ENCODE measurements at places on chromosomes 6 and 20.

GRCh38 chr6:108946695-108947094, 98.5 kb downstream of the ARMC2 start:
- DNase-seq = no peak

DNA sequence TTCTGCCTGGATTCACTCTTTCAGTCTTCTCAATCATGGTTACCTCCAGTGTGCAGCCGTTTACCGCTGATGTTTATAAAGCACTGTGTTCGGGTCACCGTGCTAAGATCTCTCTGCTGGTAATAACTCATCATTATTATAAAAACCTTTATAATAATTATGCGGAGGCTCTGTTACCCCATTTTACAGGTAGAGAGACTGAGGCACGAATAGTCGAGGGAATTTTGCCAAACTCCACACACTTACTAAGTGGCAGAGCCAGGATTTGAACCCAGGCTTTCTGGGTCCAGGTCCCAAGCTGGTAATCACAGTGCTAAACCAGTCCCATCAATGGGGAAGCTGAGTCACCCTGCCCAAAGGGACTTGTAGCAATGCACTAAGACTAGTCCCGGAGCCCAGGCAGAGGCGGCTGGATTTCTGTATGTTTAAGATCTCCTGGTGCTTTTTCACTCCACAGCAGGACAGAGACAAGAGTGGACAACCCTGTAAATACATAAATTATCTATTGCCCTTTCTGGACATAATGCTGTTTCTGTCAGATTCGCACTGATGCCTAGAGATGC, 48.1 kb downstream of the SYNJ2 start:
- no peak for DNase-seq

- peak; percentile 98 for DNase-seq
These were observed at the start of gene CCN2 for GRCh38 chr6:131950767-131951575. Gene CCN2, minus strand, starts transcription at chr6:131951372. Its CDS starts 200 bp downstream, at chr6:131951172.

- DNase-seq = no peak
These were observed 198.6 kb downstream of the ZDHHC14 start for GRCh38 chr6:157579467-157580031.

DNA sequence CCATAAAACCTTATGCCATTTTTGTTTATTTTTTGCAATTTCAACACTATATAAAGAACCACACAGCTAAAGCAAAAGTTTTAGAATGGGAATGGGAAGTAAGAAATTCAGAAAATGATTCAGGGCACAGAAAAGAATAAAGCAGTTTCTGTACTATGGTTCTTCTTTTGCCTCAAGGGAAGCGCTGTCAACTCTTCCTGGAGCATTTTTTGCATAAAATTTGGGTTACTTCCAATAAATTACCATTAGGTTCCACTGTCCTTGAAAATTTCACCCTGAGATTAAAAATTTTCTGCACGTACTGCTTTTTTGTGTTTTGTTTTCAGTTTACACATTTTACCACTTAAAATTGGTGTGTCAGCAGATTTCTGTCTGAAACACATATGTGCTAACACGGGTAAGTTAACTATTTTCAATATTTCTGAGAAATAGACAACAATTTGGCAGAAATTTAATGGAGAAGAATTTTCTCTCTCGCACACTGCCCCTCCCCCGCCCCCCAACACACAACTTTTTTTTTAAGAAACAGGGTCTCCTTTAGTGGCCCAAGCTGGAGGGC, 79.6 kb downstream of the ADAT2 start:
- no peak for DNase-seq

GRCh38 chr6:91241946-91242613, 655.2 kb upstream of the MAP3K7 start:
- no peak for DNase-seq

DNA sequence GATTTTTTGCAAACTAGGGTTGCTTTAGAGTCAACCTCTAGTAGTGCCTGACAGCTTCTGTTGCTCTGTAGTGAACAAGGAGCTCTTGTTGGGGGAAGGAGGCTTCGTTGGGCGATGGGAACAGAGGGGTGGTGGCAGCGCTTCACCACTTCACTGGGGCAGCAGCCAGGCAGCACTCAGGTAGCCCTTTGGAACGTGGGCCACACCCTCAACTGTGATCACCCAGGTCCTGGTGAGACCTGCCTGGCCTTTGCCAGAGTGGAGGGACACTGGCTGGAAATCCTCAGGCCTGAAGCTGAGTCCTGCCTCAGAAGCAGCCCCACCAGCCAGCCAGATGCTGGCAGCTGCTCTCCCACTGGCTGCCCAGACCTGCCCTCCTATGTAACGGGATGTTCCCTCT, 10.4 kb upstream of the EDN3 start:
- DNase-seq = no peak

- DNase-seq = peak; percentile 68
These were observed 1.2 kb downstream of the SLC2A4RG start for GRCh38 chr20:63740627-63741353.

GRCh38 chr20:44683263-44684046, 31.7 kb upstream of the CCN5 start:
- no peak for DNase-seq

GRCh38 chr6:113788586-113788985, 68.6 kb upstream of the MARCKS start:
- DNase-seq = no peak

- no peak for DNase-seq
These were observed 352.5 kb upstream of the SASH1 start for GRCh38 chr6:147990159-147990558.

DNA sequence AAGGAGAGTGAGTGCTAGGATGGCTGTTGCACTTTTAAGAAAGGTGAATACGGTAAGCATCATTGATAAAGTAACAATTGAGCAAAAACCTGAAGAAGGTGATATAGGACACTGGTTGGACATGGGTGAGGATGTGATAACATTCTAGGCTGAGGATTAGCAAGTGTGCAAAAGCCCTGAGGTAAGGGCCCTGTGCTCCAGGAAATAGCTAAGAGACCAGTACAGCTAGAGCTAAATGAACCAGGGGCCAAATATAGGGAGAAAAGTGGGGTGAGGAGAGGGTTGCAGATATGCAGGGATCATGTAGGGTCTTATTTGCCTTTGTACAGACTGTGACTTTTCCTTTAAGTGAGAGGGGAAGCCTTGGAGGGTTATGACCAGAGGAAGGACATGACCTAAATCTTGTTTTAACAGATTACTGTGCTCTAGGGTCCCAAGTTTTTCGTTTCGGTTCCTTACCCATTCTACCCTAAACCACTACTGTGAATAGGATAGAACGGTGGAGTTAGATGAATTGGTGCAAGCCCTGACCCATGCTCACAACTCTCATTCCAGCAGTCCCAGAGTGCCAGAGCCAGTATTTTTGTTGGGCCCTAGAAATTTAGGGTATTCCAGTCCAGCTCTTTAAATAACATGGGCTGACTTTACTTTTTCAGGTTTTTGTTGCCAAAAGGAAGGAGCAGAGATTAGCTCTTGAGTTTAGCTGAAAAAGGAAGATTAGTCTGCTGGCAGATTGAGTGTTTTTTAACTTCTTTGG, 10.7 kb downstream of the MAPK14 start:
- no peak for DNase-seq

DNA sequence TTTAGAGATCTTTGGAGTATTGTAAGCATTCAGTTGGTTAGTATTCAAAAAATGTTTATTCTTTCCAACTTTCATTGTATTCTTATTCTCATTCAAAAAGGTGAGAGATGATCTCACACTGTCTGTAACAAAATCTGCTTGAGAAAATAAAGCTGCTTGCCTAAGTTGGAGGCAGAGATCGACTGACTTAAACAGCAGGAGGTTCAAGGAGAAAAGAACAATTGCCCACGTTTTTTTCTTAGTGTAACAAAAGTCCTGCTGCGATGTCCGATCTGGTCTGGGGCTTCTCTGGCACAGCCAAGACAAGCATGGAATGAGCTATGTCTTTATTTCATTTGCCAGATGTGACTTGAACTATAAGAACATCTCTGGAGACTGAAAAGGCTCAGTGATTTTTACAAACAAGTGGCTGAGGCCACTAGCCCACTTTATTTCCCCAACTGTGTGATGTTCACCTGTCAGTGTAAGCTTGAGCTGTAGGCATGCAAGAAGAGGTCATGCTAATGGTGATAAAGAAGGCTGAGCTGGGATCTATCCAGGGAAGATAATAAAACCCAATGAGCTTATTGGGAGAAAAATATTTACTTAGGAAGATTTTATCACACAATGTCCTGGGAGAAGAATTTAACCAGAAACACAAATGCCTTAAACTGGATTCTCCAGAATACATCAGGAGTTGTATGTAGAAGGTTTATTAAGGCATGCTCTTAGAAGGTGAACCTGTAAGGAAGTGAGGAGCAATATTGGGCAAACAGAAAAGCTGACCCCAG, 580.1 kb upstream of the BTBD3 start:
- DNase-seq = no peak

GRCh38 chr6:161440299-161440698, 166.4 kb upstream of the AGPAT4 start:
- no peak for DNase-seq

- DNase-seq = no peak
These were observed 51.5 kb downstream of the PTPRT start for GRCh38 chr20:43138061-43138770.

- DNase-seq = no peak
These were observed 1.4 kb downstream of the SMAP1 start for GRCh38 chr6:70669133-70669532.

DNA sequence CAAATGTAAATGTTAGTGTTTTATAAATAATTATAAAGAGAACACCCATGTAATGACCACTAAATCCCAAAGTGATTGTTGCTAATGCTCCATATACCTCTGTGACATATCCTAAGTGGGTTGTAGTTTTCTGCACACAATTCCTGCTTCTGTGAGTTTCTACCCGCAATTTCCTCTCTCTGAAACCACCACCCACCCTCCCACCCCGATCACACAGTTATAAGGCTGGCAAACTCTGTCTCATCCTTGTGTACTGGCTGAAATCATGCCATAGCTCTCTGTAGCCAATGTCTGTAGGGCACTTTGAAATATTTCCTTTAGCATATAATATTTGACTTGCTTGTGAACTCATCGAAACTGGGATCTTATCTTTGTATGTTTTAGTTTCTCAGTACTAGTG, 236.6 kb downstream of the PLCB1 start:
- no peak for DNase-seq

DNA sequence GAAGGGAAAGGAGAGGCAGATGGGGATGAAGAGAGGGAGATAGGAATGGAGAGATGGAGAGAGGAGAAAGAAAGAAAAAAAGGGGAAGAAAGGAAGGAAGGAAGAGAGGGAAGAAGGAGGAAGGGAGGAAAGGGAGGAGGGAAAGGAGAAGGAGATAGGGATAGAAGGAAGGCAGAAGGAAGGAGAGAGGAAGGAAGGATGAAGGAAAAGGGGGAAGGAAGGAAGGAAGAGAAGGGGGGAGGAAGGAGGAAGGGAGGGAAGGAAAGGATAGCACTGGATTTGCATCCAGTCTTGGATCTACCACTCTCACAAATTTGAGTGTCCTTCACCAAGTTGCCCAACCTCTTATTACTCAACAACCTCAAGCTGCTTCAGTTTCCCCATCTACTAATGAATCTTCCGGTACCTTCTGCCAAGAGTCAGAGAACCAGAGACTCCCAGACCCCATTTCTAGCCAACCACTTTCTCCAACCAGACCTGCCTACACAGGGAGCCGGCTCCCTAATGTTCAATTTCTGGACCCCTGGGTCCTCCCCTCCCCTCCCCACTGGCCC, 79.7 kb upstream of the FOXP4 start:
- DNase-seq = no peak

GRCh38 chr6:158799051-158799792, 19.9 kb downstream of the EZR start:
- DNase-seq = no peak

- no peak for DNase-seq
These were observed 17.3 kb upstream of the POU5F1 start for GRCh38 chr6:31187780-31188194.

DNA sequence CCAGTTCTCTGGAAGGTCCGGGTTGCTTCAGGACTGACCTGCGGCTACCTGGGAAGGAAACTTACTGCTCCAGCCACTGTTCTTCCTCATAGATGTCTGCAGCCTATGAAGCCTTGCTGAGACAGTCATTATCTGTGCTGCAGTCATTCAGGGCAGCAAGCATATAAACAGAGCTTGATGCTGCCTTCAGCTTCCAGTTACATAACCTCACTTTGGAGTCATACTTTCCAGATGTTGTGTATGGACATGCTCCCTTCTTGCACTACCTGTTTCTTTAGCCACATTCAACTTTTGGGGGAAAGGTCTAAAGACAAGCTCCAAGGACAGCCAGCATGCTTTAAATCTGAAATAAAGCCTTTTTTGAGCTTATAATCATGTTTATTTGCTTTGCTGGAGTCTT, 98.1 kb downstream of the SLC24A3 start:
- DNase-seq = no peak

DNA sequence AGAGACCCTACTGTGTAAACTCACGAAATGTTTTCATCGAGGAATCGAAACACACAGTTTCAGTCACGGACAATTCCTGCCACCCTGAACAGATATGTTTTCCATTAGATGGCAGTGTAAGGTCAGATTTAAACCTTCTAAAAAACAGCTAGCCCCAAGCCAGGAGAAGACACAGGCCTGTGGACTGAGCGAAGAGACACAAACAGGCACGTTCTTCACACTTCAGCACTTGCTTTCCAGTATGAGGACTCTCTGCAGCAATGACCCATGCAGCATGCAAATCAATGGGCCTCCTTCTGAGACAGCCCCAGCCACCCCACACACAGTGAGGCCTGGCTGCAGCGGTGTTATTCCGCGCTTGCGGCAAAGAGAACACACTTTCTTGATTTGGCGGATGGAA, 31.9 kb downstream of the HUS1B start:
- DNase-seq = no peak

GRCh38 chr20:32965115-32965514, 39.1 kb downstream of the SUN5 start:
- DNase-seq = no peak

- no peak for DNase-seq
These were observed 92.8 kb upstream of the FAM184A start for GRCh38 chr6:119171088-119171841.
